ENCODE measurements at places on chromosomes 2 and 18. TPM values are rescaled to one million over a fixed set of nuclear protein-coding genes. Genes with fewer than 3 reads are reported as not detected.
A peak's percentile ranks its signal among the peaks of the same experiment; 100 is the strongest.

Gene COBLL1
- 9.8 TPM for total RNA-seq

GRCh38 chr2:25806941-25807340, 71.3 kb downstream of the ASXL2 start:
- no peak for DNase-seq

- DNase-seq = no peak
Observed at GRCh38 chr2:72153026-72153791, 5.5 kb upstream of the CYP26B1 start.

DNA sequence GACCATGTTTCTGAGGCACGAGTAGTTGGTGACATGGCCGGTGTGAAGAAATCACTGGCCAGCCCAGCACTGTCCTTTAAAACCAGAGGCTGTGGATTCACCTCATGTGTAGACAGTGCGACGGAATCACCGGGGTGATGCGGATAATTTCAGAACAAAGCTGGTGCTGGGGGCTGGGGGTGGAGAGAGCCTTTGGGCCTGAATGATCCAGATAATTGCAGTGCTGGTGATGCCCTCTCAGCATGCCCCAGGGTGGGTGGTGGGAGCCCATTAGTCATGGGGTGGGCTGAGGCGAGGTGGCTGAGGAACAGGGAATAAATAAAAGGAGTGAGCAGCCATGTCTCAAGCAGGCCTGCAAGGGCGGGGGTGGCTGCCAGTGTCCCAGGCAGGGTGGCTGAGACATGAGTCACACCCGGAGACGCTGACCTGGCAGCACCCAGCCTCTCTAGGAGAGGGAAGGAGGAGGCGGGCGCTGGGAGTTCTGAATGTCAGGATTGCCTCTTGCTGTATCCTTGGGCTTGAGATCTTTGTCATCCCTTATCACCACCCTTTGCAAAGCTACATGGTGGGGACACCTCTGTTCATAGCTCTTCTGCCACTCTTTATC, 151.1 kb upstream of the MSH6 start:
- peak; percentile 95 for DNase-seq

DNA sequence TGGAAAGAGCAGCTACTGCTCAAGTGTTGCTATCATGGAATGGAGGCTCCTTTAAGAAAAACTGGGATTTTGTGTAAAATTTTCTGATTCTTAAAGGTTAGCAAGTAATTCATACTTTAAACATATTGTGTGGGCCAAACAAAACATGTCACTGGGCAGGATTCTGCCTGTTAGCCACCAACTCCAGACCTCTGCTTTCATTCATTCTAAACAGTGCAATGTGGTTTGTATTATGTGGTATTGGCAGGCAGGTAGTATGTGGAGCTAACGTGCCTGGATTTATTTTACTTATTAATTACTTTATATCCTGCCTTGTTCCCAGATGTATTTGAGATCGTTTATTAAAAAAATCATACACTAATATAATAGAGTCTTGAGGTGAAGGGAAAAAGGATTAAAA, 1521.3 kb upstream of the ACVR2A start:
- no peak for DNase-seq

- no peak for DNase-seq
Observed at GRCh38 chr18:70142001-70142400, 63.5 kb downstream of the RTTN start.

GRCh38 chr2:8300216-8300615, 381.6 kb upstream of the ID2 start:
- DNase-seq = no peak

Data from A172 (cell line).